ENCODE measurements at places on chromosomes 4 and X.

DNA sequence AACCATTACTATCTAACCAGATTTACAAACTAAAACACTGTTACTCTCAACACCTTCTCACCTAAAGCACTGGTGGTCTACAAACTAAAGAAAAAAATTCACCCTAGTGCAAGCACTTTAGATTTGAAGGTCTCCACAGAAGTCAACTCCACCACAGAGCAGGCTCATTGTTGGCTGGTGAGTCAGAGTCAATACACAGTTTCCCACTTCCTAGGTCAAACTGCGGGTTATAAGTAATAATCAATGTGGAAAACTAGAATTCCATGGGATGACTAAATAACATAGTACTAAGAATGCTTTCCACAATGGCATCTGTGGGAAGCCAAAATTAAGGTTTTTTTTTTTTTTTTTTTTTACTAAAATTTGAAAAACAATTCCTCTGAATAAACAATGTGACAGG lies 191.8 kb downstream of the PDGFC start:
- DNase-seq: no peak

DNA sequence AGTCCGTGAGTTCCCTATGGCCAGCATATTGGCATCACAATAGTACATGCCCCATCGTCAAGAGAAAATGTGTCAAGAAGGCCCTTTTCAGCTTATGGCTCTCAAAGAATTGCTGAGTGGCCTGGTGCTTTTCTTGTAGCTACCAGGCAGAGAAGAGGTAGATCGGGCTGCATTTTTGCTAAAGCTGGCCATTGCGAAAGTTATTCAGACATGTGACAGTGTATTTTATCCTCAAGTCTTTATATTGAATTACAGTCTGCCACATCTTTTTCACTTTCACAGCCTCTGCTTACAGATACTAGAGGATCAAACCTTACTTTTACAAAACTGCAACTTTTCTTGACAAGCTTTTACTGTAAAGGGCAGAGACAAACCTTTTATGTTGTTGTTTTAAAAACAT lies 261.5 kb upstream of the IGFBP7 start:
- no peak for DNase-seq

- DNase-seq: no peak
Measured at GRCh38 chr4:144531841-144532240, 114.1 kb upstream of the HHIP start.

- DNase-seq: no peak
Measured at GRCh38 chr4:111854494-111855087, 290.7 kb upstream of the FAM241A start.

GRCh38 chrX:18985186-18985435 lies 1.2 kb upstream of the PHKA2 start:
- DNase-seq: no peak

DNA sequence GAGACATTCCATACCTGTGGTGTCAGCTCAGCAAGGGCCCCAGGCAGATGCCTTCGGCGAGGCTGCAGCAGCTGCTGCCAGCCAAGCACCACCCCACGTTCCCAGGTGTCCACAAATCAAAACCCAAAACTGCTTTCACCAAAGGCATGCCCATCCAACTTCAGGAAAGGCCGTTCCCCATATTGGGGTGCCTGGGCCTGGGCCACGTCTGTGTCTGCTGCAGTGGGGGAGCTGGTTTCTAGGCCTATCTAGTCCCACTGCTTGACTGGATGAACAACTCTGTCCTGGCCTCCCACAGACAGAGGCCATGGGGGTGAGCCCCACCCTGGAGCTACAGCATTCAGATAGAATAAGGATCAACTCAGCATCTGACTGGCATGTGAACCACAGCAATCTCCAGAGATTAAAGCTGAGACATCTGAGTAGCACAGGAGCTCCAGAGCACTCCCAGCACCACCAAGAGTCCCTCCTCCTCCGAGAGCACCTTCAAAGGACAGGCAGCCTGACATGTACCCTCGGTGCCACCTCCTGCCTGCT lies 37.0 kb downstream of the NAT8L start:
- no peak for DNase-seq

DNA sequence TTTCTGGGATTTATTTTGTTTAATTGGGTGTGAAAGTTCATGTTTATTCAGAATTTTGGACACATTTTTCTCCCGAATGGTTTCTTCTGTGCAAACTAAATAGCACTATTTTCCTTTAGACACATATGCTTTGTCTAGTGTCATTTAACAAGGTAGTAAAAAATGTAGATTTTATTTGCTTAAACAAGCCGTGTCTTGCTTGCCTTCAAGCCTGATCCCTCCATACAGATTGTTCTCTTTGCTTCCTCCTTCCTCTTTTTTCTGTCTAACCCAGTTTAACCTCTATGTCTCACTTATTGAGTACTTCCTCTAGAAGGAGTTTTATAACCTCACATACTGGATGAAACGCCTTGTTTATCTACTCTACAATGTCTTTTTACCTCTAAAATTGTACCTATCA lies 211.8 kb downstream of the NPFFR2 start:
- no peak for DNase-seq

DNA sequence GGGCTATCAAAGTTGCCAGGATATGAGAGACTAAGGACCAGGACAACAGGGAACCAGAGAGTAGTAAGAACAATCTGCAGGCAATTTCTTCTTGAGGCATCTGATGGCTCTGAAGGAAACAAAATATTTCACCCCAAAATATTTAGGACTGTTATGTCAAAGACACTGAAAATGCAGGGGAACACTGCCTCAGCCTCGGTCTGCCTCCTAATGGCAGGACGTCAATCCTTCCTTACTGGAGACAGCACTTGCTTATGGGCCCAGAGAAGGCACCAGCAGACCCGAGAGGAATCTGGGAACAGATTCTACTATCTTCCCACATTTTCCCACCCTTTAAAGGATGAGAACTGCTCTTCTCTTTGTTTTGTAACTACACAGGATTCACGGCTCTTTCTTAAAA lies 23.3 kb downstream of the RNF150 start:
- DNase-seq: no peak

GRCh38 chr4:37561803-37562207 lies 124.4 kb downstream of the RELL1 start:
- DNase-seq: no peak

- DNase-seq: no peak
Measured at GRCh38 chr4:107705742-107706556, 14.1 kb downstream of the PAPSS1 start.

GRCh38 chrX:96729053-96729452 lies 44.4 kb downstream of the DIAPH2 start:
- no peak for DNase-seq

DNA sequence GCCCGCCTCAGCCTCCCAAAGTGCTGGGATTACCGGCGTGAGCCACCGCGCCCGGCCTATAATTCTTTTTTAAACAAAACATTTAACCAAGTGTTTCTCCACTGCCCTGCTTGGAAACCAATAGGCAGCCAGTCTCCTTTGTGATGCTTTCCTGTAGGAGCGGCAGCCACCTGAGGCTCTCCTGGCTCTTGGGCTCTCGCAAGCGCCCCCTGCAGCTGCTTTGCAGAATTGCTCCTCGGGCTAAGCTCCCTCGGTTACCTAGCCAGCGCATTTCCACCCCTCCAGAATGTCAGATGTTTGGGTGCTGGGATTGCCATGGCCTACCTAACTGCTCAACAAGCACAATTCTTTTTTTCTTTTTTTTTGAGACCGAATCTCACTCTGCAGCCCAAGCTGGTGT lies 7.7 kb downstream of the S100P start:
- DNase-seq: no peak

DNA sequence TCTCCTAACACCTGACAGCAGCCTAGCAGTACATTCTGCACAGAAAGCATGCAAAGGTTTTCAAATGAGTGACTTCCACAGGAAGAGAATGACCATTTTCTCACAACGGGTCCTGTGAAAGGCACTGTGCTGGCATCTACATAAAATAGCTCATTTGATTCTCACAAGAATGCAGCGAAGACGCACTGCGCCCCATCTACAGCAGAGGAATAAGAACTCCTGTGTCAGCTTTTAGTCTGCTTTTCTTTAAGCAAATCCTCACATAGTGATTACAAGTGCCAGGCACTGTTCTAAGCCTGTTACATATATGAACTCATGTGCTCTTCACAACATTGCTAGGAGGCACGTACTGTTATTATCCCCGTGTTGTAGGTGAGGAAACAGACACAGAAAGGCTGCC lies 62.5 kb downstream of the AFAP1 start:
- DNase-seq: no peak

- no peak for DNase-seq
Measured at GRCh38 chrX:66919280-66919832, 280.5 kb upstream of the EDA2R start.

DNA sequence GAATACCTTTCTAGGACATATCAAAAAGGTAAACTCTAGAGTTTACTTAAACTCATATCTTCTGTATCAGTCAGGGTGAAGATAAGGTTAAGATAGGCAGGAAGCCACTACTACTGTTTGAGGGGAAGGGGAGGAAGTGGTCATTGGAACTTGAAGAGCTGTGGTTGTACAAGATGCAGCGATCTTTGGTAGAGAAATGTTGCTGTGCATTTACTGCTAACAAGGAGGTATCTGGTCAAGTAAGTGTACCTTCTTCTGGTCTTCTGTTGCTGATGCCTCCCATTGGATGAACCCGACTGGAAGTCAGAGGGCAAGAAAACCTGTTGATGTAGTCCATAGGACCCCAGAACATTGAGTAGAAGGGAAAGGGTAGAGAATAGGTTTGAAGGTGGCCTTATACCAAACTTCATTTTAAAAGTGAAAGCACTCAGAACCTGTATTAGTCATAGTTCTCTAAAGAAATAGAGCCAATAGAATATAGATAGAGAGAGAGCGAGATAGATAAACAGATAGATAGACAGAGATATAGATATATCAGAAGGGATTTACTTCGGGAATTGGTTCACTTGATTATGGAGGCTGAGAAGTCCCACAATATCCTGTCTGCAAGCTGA lies 47.9 kb upstream of the TSPAN5 start:
- no peak for DNase-seq

DNA sequence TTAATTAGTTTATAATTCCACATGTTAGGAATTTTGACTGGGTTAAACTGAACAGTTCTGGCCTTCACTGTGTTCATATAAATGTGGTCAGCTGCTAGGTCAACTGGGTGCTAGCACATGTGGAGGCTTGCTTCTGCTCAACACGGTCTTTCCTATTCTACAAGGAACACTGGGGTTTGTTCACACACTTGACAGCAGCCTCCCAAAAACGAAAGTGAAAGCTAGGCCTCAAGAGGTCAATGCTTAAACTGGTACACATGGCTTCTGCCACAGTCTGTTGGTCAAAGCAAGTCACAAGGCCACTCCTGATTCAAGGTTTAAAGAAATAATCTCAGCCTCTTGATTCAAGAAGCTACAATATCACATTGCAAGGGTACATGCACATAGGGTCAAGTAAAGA lies 126.5 kb downstream of the QDPR start:
- no peak for DNase-seq

- no peak for DNase-seq
Measured at GRCh38 chrX:102832661-102833060, 104.4 kb upstream of the RAB40AL start.

DNA sequence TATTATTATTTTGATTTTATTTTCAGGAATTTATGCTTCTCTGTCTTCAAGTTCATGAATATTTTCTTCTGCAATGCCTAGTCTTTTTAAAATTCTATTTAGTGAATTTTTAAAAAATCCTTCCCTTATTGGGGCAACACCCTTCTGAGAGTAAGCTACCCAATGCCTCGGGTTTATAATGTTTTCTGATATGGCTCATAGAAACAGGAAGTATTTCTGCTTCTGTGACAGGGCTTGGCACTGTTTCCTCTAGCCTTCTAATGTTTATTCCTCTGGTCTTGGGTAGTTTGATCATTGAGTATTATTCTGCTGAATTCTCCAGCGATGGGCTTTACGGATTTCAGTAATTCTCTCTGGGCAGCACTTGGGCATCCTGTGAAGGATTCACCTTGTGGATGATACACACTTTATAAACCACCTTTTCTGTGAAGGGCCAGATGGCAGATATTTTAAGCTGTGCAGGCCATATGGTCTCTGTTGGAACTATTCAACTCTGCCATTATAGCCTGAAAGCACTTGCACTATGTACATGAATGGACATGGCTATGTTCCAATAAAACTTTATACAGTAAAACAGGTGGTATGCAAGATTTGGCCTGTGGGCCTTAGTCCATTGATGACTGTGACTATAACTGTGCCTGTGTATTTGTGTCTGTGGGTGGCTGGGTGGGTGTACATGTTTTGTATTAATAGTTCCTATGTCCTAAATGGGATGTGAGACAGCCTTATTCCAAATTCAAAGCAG lies 95.9 kb upstream of the FAT1 start:
- DNase-seq: no peak

GRCh38 chrX:149151805-149152757 lies 353.0 kb downstream of the IDS start:
- DNase-seq: no peak

DNA sequence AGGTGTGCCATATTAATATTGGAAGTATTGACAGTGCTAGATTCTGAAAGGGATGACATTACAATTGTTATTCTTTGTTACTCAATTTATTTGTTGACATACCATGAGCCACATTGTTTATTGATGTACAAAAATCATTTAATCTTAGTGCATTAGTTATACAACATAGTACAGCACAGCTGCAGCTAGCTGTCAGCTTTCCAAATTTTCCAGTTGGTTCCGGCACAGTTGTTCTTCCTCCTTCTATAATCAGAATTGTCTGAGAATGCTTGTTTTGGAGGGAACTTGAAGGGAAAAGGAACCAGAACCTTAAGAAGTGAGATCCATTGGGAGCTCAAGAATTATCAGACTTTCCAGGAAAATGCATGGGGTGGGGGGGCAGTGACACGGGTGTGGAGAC lies 281.4 kb downstream of the ZIC3 start:
- no peak for DNase-seq

GRCh38 chr4:184248216-184248615 lies 30.5 kb upstream of the ENPP6 start:
- no peak for DNase-seq

DNA sequence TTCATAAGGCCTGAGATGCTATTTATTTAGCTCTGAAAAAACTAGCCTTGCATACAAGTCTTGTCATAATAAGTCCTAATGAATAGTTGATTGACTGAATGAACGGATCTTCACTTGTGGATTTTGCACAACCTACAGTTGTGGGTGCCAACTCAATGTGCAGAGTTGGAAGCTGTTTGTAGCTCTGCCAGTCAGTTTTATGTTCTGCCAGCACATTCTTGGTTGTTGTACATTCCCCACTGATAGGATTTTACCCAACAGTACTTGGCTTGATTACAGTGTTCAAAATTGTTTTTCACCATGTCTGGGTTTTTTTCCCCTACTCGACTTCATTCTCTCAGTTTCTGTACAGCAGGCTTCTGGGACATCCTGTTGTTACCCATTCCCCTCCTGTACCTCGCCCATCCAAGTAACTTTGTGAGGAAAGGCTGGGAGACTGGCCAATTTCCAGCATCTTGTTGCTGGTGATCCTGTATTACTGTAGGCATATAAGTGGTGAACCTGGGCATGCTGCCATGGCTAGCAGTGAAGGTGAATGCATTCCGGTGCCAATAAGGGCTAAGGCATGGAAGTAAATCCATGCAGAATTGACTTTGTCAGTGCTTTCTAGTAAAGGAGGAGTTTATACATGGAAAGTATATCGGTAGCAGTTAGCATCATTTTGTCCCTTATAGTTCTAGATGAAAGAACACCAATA lies 22.8 kb downstream of the IL1RAPL1 start:
- DNase-seq: no peak
